CD4-positive, alpha-beta T cell treated with Interleukin-12 subunit alpha and Interleukin-12 subunit beta, for 1 hour (primary cell): ENCODE measurements at places on chromosomes 16 and 17.

DNA sequence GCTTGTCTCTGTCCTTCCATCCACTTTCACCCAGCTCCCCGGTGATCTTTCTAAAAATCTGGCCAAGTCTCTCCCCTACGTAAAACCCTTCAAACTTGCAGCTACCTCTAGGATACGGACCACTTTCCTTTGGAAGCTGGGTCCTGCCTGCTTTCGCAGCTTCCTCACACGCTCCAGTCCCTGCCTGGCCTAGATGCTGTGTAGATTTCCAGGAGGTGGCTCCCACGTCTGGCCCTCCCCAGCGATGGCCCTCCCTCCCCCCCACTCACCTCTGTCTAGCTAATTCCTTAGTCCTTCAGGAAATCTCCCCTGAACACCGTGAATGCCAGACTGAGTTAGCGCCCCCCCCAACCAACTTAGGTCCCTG is 579 bp upstream of the LRRC59 start:
- no peak for DNase-seq

DNA sequence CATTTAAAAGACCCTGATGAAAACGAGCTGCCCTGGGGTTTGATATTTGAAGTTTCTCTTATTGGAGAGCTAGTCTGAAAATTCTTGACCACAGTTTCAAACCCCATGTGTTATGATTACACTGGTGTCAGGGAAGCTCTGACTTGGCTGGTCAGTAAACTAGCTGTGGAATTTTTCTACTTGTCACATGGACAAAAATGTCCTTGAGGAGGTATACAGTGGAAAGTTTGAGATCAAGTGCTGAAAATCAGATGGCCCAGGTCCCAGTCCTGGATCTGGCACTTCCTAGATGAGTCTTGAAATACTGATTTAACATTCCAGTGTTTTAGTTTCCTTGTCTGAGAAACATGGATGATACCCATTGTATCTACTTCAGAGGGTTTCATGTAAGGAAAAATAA is 30.7 kb upstream of the SOX9 start:
- DNase-seq = no peak

DNA sequence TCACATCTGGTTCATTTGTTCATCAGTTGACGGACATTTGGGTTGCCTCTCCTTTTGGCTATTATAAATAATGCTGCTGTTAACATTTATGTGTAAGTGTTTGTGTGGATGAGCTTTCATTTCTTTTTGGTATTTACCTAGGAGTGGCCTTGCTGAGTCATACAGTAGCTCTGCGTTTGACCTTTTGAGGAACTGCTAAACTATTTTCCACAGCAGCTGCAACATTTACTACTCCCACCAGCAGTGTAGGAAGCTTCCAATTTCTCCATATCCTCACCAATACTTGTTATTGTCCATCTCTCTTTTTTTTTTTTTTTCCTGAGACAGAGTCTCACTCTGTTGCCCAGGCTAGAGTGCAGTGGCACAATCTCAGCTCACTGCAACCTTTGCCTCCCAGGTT is 20.7 kb upstream of the PLCG2 start:
- DNase-seq = no peak

- no peak for DNase-seq
Observed at GRCh38 chr17:16906680-16907079, 65.2 kb downstream of the TNFRSF13B start.

DNA sequence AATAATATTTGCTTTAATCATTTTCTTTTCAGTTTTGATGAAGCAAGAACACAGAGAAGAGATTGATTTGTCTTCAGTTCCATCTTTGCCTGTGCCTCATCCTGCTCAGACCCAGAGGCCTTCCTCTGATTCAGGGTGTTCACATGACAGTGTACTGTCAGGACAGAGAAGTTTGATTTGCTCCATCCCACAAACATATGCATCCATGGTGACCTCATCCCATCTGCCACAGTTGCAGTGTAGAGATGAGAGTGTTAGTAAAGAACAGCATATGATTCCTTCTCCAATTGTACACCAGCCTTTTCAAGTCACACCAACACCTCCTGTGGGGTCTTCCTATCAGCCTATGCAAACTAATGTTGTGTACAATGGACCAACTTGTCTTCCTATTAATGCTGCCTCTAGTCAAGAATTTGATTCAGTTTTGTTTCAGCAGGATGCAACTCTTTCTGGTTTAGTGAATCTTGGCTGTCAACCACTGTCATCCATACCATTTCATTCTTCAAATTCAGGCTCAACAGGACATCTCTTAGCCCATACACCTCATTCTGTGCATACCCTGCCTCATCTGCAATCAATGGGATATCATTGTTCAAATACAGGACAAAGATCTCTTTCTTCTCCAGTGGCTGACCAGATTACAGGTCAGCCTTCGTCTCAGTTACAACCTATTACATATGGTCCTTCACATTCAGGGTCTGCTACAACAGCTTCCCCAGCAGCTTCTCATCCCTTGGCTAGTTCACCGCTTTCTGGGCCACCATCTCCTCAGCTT is 45.0 kb downstream of the ESRP2 start:
- DNase-seq = no peak

GRCh38 chr16:84471966-84472365 is 32.5 kb downstream of the MEAK7 start:
- DNase-seq = no peak

GRCh38 chr16:1099189-1100083 is 3.4 kb upstream of the C1QTNF8 start:
- DNase-seq = no peak
